ENCODE measurements at places on chromosomes 7 and 10. TPM values are rescaled to one million over a fixed set of nuclear protein-coding genes. Genes with fewer than 3 reads are reported as not detected.

The ATOH7 gene
- total RNA-seq, result 0.42 TPM

The ANXA8L1 gene
- total RNA-seq, result 7.3 TPM

The SLC39A12 gene
- total RNA-seq, result not detected

The TMEM184A gene
- not detected for total RNA-seq

The EPHB4 gene
- 15.5 TPM for total RNA-seq

The TPST1 gene
- total RNA-seq, result 38.3 TPM

DNA sequence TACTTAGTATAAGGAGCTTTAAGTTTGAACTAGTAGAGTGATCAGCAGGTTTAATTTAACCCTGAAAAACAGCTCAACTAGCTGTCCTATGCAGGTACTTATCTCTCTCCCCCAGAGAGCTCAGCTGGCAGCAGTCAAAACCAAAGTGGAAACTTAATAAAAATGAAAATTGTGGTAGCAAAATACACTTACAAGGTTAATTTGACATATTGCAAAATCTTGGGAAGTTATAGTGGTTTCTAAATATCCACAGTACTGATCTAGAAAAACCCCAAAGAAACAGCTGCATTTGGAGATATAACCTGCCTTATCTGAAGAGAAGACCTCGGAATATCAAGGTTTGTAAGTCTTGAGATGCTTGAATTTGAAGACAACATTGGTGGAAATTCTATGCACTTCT, 269.2 kb downstream of the RNLS start:
- no peak for DNase-seq

DNA sequence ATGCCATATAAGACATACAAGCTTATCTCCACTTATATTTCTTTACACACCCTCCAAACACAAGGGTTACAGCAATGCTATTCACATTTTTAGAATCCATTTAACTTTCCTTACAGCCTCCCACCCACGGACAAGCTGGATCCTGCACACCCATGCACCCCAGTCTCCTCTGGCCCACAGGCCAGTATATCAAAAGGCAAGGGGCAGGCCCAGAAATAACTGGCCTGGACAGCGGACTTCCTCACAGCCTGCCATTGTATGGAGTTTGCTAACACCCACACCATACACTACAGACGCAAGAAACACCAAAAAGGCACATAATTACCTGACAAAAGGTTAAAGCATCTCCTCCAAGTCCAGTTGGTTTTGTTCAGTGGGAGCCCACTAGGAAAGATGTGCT, 12.0 kb downstream of the HOXA4 start:
- DNase-seq, result no peak

DNA sequence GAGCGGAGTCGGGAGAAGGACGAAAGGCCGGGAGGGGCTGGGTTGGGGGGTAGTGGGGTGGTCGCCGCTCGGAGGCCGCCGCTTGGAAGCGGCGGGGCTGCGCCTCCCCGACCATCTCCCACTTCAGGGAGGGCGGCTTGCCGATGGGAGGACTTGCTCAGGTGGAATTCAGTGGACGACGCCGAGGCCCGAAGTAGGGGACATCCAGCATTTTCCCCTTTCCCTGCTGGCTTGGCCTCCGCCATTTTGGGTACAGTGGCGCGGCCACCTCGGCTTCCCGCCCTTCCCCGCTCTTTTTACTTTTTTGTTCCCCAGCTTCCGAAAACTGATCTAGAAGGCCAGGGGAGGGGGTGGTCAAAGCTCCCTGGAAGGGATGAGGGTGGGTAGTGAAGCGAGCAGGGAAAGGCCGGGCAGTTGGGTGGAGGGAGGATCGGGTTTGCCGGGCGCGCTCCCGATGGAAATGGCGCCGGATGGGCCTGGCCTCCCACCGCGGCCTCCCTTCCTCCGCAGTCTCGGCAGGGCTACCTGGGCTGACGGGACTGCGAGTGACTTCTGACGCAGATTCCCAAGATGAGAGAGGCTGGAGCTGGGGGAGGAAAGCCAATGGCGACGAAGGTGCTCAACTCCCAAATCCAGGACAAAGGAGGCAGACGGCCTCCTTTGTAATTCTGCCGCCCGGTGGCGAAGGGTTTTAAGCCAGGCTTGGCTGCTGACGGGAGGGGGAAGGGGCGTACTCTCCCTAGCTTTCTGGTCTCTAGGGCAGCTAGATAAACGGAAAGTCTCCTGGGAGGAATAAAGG, at the start of gene PBLD:
PBLD (minus strand) TSS at position 670 of the 799 bp plus-strand sequence. CDS start 26,084 bp downstream, outside the sequence.
- peak; percentile 38 for DNase-seq

DNA sequence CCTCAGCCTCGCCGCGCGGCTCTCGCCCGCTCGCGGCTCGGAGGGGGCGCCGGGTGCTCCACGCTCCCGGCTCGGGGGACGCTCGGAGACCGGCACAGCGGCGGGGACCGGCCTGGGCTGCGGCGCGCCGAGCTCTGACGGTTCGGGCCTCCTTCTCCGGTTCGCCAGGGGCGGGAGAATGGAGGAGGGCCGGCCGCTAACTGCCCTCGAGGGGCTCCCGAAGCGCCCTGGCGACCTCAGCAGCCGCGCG, 232 bp upstream of the GRID1 start:
- DNase-seq, result peak; percentile 9

DNA sequence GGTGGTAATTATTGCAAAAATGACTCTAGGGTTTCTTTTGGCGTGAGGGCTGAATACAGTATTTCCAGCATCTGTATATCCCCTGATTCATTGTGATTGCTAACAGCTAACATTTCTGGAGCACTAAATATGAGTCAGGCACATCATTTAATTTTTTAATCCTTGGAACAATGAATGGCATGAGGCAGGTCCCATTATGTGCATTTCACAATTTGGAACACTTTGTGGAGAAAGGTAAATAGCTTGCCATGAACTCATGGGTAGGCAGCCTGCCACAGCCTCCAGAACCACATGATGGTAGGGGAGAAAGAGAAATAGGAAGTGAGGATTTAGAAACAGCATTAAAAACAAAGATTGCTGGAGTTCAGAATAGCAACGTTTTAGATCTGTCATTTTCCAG, 1.7 kb downstream of the NPTX2 start:
- no peak for DNase-seq

DNA sequence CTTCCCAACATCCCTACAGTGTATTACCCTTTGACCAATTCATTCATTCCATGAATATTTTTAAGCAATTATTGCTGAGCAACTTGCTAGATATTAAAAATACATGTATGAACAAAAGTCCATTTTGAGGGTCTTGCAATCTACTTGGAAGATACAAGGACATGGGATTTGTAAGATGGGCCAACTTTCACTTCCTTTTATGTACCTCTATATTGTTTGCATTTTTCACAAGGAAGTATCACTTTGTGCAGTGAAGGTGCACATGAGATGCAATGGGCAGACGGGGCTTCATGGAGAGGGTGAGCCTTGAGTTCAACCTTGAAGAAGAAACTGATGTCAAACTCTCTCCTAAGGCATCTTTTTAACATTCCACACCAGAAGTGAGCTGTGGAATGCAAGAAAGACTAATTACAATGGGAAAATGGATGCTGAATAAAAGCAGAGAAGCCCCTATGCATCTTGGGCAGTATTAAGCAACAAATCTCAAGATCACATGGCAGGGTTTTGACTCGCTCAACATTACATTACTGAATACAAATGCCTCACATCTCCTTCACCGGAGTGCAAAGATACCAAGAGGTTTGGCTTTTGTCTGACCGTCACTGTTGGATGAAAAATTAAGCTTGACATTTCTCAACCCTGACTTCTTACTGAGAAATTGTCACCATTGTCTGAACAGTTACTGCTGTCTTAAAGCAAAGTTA, 341.5 kb downstream of the ELMO1 start:
- no peak for DNase-seq

DNA sequence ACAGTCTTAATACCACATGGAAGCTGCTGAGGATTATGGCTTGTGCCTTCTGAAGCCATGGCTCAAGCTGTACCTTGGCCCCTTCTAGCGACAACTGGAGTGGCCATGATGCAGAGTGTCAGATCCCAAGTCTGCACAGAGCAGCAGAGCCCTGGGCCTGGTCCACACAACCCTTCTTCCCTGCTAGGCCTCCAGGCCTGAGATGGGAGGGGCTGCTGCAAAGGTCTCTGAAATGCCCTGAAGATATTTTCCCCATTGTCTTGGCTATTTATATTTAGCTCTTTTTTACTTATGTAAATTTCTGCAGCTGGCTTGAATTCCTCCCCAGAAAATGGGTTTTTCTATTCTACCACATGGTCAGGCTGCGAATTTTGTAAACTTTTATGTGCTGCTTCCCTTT, 804.6 kb upstream of the ZWINT start:
- no peak for DNase-seq

GRCh38 chr10:87739703-87740102, 78.3 kb downstream of the ATAD1 start:
- no peak for DNase-seq

GRCh38 chr7:150367677-150368095, 936 bp upstream of the REPIN1 start:
- DNase-seq, result no peak

DNA sequence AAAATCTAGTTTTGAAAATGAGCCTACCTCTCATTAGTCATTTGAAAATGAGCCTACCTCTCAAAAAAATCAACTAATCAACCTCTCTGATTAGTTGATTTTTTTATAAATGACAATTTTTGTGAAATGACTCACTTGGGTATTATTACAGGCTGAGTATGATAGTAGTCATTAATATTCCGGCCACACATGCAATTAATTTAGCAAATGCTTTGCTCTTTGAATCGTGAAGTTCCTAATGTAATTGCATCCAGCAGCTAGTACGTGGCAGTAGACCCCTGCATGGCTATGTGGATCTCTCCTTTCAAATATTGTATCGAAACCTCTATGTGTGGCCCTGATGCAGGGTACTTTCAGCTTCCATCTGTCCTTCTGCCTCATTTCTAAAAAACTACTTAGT, 245.9 kb upstream of the PHYHIPL start:
- DNase-seq, result no peak

DNA sequence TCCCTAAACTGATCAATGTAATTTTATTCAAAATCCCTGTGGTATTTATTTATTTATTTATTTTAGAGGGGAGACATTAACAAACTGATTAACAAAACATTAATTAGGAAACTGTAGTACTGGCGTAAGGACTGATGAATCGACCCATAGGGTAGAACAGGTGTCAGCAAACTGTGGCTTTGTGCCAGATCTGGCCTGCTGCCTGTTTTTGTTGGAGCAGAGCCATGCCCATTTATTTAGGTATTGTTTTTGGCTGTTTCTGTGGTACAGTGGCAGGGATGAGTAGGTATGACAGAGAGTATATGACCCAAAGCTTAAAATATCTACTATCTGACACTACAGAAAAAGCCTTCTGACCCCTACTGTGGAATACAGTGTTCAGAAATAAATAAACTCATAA, 332.5 kb upstream of the ETV1 start:
- DNase-seq, result no peak

Data from tibial nerve (tissue), 4 donors.